DMS79 treated with DMSO at 0.1 percent for 48 hours (cell line): ENCODE measurements at places on chromosomes 16 and 17.

DNA sequence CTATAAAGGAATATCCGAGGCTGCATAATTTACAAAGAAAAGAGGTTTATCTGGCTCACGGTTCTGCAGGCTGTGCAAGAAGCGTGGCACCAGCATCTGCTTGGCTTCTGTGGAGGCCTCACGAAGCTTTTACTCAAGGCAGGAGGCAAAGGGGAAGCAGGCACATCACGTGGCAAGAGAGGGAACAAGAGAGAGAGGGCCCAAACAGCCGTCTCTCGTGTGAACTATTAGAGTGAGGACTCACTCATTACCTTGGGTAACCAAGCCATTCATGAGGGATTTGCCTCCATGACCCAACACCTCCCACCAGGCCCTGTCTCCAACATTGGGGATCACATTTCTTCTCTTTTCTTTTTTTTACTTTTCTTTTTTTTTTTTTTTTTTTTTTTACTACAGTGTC lies 7.5 kb upstream of the ALKBH5 start:
- no peak for DNase-seq

DNA sequence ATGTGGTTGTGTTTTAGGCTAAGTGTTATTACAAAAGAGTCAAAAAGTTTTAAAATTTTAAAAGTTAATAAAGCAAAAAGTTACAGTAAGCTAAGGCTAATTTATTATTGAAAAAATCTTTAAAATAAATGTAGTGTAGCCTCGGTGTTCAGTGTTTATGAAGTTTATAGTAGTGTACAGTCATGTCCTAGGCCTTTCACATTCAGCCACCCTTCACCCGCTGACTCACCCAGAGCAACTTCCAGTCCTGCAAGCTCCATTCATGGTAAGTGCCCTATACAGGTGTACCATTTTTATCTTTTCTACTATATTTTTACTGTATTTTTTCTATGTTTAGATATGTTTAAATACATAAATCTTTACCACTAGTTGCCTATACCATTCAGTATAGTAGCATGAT lies 98.5 kb upstream of the RPRML start:
- DNase-seq, result no peak

GRCh38 chr17:71635187-71635586 lies 485.6 kb upstream of the SOX9 start:
- DNase-seq, result no peak

GRCh38 chr17:79314617-79315357 lies 240.2 kb downstream of the ENGASE start:
- DNase-seq, result no peak

- no peak for DNase-seq
Observed at GRCh38 chr17:16417896-16418684, 2.7 kb downstream of the TRPV2 start.

- DNase-seq, result no peak
Observed at GRCh38 chr16:88941913-88942909, 34.8 kb downstream of the CBFA2T3 start.

DNA sequence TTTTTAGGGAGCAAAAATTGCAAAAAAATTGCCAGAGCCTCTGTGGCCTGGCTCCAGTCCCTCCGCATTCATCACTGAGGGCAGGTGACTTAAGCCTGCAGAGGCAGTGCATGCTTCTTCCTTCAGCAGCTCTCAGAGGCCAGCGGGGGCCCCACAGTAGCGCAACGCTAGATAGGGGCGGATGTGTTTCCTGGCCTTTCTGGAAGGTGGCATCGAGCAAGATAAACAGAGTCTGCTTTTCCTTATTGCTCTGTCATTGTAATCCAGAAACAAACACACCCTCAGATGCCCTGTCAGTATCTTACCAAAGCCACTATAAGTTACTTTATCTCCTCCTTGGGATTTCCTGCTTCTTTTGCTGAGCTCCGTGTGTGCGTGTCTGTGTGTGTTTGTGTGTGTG lies 75.5 kb upstream of the IRX6 start:
- no peak for DNase-seq

GRCh38 chr17:34820248-34820801 lies 140.9 kb downstream of the CCT6B start:
- no peak for DNase-seq

- DNase-seq, result no peak
Observed at GRCh38 chr17:61218438-61218837, 181.2 kb upstream of the TBX2 start.

DNA sequence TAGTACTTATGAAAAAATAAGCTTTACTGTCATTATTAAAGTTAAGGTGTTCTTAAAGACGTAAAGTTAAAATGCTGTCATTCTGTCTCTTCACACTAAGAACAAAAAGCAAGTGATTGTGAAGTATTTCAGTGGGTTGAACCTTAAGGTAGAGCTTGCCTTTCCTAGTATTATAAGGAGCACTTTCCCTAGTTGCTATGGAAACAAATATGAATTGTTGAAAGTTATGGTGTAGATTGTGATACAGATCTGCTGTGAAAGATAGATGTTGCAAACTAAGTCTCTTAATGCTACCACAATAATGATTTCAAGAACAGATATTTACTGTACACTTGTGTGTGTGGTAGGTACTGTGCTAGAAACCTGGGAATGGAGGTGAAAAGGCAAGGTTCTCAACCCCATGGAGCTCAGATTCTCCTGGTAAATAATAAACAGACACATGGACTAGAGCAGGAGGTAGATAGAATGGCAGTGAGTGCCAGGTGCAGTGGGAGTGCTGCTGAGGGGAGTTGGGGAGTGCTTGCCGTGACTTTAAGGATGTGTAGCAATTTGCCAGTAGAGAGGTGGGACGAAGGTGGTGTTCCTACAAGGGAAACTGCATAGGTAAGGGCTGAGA lies 34.7 kb downstream of the MRTFB start:
- peak; percentile 37 for DNase-seq

GRCh38 chr16:10130538-10130937 lies 51.7 kb downstream of the GRIN2A start:
- no peak for DNase-seq
